ENCODE measurements at places on chromosomes 2 and 18.

GRCh38 chr18:69956057-69956456, 8.4 kb upstream of the CD226 start:
- DNase-seq = no peak

GRCh38 chr2:209519906-209520305, 96.1 kb downstream of the MAP2 start:
- DNase-seq = peak; percentile 16

DNA sequence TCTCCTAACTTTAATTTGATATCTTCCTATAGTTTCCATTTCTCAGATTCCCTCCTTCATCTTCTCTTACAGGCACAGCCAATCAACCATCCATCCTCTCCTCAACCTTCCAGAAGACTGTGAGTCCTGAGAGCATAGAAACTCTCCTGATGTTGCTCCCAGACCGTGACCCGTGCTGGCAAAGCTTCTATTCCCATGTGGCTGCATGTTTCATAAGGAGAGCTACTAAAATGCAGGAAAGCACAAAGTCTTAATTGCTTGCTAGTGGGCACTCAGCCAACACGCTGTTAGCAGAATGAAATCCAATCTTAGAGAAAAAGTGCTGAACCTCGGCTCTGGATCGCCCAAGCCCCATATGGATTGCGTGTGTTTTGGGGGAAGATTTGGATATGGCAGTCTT, 1244.7 kb upstream of the ZEB2 start:
- no peak for DNase-seq

- DNase-seq = no peak
Observed at GRCh38 chr2:128645631-128646030, 327.0 kb upstream of the HS6ST1 start.

DNA sequence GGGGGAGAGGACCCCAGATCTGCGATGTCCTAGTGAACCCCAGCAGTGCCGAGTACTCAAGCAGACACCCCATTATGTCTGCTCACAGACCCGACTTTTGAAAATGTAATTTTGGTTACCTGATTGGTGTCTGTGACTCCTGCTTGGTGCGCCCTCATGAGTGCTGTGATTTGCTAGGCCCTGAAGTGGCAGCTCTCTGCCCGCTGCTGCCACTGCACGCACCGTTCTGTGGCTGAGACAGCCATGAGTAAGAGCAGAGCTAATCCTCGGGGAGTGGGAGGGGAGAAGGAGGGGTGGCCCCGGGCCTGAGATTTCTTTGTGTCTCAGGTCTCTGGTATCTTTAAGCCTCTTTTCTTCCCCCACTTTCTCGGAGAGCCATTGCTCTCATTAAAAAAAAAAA, 18.2 kb downstream of the FHOD3 start:
- DNase-seq = no peak

DNA sequence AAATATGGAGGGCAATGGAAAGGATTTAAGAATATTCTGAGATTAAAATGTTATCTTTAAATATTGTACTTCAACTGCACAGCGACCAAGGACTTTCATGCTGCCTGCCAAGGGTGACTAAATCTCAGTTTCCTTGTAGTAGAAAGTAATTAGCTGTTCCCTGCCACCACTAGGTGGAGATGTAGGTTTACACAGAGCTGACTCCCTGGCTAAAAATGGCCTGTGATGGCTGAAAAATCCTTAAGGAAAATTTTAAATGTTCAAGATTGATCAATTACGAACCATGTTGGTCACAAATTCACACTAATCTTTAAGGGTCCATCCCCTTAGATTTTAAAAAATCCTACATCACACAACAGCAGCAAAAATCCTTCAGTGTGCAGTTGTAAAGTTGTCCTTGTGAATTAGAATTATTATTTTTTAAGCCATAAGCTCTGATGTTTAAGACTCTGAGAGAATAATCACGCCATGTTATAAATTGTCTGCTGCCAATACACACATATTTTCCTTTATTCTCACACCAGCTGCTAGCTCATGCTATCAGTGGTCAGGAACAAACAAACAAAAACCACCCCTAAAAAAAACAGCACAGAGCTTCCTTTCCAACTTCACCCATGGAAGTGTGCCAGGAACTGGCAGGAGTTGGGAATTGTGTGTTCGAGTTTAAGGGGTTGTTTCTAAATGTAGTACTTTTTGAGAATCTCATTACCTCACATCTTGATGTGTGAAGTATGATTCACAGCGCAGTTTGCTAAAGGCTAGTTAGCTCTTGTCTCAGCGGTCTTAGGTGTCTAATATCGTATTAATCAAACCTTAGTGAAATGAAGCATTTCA, 399.8 kb downstream of the TMEM182 start:
- DNase-seq = no peak

GRCh38 chr18:55323051-55323994, 264.7 kb downstream of the TCF4 start:
- DNase-seq = no peak

DNA sequence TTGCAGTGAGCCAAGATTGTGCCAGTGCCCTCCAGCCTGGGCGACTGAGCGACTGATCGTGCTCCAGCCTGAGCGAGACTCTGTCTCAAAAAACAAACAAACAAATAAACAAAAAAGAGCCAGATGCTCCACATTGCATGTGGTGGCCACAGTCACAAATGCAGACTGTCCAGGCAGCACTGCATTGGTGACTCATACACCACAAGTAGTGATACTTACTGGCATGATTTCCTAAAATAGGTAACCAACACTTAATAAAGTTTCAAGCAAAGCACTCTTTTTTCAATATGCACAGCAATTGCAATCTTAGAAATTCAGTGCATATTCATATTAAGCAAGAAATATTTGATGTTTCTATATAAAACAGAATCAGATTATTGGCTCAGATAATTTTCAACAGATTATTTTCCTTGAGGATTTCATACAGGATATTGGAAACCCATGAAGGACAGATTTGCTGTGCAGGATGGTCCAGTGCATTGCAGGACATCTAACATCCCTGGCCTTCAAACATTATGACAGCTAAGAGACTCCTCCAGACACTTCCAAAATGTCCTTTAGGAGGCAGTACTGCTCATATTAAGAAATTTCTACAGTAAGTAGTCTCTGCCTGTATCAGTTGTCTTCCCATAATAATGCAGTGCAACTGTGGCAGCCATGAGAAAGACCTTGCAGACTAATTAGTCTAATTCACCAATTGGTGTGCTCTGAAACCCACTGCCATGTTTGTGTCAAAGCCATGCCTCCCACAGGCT, 10.5 kb upstream of the SLC1A4 start:
- DNase-seq = no peak

DNA sequence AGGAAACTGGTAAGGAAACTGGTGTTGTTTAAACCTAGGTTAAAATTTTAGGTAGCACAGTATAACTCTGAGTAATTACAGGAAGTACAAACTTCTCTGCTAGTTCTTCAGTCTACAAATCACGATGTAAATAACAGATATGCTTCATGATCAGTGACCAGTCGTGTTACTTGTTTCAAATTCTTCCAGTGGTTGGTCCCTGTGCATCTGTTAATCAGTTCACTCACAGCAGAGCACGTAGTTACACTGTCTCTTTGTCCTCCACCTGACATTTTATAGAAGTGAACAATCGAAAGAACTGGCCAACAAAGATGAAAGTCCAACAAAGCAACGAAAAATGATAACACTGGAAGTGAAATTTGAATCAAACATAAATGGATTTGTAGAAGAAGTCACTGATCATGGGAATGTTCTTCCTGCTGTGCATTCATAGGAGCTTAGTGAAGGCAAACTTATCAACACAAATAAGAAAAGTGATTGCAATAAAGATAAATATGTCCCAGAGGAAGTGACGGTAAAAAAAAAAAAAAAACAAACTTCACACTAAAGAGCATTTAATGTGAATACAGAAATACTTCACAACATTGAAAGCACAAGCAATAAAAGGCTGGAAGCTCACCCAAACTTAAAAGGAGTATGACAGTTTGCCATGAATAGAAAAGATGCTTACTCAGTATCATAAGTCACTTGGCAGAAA, 7.0 kb downstream of the EIF2AK2 start:
- no peak for DNase-seq

DNA sequence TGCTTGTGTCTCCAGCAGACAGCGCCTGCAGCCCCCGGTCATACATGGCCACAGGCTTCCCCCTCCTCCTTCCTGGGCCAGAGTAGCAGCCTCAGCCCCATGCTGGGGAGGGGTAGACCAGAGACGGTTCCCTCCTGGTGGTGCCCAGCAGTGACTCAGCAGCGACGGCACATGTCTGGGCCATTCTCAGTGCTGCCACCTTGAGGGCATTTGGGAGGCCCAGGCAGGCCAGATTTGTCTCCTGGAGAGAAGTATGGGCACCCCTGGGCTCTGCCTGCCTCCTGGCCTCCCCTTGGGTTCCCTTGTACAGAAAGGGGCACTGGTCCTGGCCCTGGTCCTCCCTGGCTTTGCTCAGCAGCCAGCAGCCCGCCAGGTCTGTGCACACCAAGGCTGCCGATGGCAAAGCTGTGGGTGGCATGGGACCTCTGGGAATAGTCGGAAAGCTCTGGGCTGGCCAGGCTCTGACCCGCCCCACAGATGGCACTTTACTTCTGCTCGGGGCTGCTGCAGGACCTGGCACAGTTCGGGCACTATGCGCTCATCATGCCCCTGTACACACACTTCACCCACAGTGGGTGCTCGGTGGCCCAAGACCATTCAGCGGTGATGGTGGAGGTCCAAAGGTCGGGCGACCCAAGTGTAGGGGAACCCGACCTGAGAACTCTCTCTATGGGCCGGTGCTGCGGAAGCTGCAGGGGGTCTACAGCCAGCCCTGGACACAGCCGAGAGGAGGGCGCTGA, 11.4 kb upstream of the ALPI start:
- DNase-seq = no peak

DNA sequence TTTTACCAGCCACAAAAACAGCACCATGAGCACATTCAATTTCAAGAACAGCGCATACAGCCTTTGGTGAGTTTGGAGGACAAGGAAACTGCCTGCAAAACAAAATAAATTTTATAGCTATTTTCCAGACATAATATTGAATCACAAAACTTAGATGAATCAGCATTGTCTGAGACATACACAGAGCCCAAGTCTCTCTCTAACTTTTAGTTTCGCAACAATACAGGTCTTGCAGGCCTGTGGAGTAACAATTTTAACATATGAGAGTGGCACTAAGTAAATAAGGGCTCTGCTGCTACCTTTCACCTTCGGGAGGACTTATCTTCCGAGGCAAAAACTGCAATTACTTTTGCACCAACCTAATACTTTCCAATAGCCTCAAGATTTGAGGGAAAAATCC, 56.1 kb upstream of the PEX13 start:
- no peak for DNase-seq

GRCh38 chr2:31318361-31319336, 84.7 kb downstream of the EHD3 start:
- no peak for DNase-seq

GRCh38 chr2:177625744-177626650, 233.4 kb downstream of the AGPS start:
- DNase-seq = no peak

DNA sequence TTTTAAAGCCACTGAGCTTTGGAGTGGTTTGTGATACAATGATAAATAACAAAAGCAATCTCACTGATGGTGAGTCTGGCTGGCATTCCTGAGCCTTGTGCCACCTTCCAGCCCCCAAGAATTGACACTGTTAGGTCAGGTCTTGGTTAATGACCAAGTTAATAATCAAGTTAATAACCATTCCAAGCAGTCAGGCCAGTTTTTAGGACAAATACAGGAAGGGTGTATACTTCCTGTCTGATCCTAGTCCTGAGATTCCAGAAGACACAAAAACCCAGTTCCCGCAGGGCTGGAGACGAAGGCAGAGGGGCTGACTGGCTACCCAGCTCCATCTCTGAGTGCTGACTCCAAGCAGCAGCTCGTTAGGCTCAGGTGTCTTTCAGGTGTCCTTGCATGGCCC, 74.6 kb upstream of the LAPTM4A start:
- no peak for DNase-seq

- DNase-seq = no peak
Observed at GRCh38 chr2:237860273-237860935, 981 bp downstream of the RAMP1 start.

DNA sequence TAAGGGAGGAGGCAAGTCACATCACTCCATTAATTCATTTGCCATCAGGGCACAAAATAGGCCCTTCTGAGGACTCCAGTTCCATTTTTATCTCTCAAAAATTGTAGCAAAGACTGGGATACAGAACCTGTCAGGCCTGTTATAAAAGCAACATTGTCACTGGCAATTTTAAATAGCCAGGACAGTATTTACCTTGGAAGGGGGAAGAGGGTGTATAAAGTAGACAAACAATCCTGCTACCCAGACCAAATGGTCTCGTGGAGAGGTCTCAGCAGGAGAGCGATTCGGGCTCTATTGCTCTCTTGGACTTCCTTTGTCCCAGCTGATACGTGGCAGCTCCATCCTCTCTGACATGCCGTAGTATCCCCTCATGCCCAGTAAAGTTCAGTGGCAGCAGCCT, 740.3 kb upstream of the HS6ST1 start:
- no peak for DNase-seq

GRCh38 chr2:143891879-143892308, 628.0 kb downstream of the ZEB2 start:
- DNase-seq = no peak

- DNase-seq = no peak
Observed at GRCh38 chr2:241582328-241582727, 23.8 kb downstream of the BOK start.

DNA sequence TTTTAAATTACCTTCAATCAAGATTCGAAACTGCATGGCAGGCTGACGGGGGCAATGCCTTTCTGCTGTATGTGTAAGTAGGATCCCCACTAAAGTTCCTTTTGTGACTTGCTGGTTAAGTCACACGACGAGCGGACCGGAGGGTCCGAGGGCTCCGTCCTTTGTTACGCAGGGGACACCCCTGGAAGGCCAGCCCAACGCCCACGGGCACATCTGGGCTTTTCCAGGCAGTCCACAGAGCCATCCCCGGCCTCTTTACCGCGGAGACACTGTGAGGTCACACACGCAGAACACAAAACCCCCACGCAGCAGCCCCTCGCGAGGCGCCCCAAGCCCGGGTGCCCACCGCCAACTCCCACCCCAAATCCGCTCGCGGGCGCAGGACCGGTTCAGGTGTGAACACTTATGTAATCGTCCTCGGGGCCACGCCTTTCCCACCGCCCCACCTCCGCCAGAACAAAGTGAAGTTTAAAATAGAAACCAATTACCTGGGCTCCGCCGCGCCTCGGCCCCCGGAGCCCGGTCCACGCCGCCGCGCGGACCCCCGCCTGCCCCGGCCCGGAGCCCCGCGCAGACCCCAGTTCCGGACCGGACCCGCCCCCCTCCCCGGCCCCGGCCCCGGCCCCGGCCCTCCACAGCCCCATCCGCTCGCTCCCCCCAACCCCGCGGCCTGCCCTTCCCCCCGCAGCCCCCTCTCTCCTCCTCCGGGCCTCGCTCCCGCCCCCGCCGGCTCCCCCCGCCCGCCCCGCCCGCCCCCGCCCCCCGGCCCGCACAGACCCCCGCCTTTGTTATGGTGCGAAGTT, 4.2 kb downstream of the ZNF516 start:
- no peak for DNase-seq

All from NCI-H2081 treated with DMSO at 0.1 percent for 48 hours (cell line).